Fibroblast of skin of abdomen (primary cell): ENCODE measurements at places on chromosomes 13 and 19.
A peak's percentile ranks its signal among the peaks of the same experiment; 100 is the strongest.

- no peak for DNase-seq
Measured at GRCh38 chr13:28333204-28333881, 161.6 kb downstream of the FLT1 start.

GRCh38 chr19:50459638-50460037 lies 16.7 kb upstream of the EMC10 start:
- no peak for DNase-seq

DNA sequence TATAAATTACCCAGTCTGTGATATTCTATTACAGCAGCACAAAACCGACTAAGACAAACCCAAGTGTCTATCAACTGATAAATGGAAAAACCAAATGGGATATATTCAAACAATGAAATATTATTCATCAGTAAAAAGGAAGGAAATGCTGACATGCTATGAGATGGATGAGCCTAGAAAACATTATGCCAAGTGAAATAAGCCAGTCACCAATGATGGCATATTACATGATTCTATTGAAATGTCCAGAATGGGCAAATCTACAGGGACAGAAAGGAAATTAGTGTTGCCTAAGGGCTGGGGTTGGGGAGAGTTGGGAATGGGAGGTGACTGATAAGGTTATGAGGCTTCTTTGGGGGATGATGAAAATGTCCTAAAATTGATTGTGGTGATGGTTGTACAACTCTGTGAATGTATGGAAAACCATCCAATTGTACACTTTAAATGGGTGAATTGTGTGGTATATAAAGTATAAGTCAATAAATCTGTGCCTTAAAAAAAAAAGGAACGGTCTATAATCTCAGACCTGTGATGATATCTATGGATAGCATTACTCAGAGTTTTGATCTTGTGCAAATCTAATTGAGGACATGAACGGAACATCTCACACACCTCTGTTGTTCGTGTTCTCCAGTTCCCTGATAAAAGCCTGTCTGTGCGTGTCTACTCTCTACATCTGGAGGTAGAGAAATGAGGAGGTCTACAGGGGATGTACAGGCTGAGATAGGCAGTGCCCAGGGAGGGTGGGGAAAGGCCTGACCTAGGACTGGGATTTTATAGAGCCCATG lies 49.0 kb downstream of the TNFRSF19 start:
- no peak for DNase-seq

DNA sequence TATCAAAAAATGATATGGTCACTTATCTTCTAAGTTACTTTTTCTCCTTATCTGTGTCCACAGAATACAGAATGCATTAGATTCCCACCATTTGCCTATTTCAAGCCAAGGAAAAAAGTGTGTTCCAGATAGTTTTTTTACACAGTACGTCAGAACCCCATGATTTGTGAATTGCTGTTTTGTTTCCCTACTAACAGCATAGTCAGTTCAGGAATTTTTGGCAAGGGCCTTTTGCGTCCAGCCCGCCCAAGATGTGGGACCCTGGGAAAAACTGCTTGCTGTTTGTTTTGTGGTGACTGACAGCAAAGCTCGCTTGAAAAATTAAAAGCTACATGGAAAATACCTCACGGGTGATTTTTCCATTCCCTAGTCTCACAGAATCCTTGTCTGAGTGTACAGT lies 20.4 kb upstream of the FAM216B start:
- DNase-seq: peak; percentile 20

DNA sequence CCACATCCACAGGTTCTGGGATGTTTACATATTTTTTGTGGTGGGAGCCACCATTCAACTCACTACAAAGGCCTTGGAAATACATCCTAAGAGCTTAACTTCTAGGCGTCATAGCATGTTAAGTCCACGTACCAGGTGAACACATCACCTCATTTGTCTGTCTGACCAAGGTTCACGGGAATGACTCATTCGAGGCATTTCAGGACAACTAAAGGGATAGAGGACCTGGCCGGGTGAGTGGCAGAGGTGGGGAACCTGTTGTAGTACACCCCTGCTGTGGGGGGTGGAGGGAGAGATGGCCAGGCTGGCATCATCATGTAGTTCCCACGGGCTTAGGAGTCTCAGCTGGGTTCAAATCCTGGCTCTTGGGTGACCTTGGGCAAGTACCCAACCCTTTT lies 51.5 kb downstream of the BICRA start:
- DNase-seq: no peak

DNA sequence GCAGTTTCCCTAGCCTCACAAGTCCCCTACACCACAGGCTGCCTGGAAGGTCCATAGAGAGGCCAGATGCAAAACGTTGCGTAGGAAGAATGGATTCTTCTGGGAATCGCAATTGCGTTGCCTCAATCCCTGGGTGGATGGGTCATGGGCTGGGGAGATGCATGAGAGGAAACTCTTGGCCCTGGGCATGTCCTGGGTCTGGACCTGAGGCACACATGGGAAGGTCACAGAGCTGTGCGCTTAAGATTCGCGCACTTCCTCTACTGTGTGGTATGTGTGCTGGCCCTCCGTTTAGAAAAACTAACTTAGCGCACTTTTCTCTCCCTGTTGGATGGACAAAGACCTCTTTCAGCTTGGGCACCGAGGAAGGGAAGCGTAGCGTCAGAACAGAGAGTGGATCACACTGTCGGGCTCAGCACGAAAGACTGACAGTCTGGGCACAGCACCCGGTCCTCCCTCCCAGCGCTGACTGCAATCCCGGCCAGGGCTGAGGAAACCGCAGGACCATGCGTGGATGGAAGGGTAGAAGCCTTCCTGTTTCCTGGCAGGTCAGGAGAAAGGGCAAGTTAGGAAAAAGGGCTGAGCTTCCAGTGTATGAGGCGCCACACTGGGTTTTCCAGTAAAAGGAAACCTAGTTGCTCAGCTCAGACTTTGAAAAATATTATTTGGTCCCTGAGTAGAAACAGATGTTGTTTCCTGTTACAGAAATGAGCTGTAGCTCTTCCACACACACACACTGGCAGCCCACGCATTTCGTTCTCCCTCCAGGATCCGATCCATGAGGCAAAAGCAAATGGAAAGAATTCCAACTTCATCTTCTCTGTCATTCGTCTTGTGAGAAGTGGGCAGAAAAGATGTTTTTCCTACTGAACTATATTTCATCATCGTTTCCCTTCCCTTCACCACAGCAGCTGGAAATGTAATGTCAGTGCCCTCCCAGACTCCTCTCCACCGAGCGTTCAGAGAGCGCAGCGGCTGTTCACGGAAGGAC lies 86.0 kb downstream of the ING1 start:
- peak; percentile 91 for DNase-seq

DNA sequence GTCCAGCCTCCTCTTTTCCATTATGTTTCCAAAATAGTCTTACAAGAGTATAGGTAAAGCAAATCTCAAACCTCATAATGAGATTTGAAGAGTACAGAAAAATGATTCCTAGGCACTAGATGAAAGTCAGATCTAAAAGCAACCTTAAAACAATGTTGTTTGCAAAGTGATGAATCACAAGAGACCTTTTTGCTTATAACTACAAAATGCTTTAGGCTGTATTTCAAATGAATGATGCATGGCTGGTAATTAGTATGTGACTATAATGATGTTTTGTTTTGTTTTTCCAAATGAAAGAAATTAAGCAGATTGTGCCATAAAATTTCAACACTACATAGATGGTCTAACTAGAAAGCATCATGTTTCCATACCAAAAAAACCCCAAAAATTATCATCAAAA lies 272.7 kb downstream of the DIAPH3 start:
- no peak for DNase-seq

DNA sequence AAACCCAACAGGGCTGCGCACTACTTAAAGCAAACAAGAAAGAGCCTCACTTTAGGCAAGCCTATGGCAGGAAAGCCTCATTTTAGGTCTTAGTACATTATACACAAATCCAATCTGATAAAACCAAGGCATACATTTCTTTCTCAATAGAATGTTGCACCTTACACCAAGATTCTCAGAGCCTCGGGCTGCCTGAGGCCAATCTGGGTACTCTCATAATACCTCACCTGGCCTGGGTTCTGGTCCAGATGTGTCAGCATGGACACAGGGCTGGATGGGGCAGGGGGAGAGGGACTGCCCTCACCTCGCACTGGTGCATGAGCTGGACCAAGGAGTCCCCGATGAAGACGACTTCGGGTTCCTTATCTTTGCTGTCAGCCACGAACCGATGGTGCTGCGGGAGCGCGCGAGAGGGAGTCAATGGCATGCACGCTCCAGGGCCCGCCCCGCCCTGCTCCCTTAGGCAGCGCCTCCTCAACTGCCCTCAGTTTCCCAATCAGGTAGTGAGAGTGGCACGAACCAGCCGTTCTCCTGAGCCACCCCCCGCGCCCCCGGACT lies at the start of gene PRR19:
Gene PRR19, plus strand, starts transcription at position 487 of the 558 bp plus-strand sequence. CDS start 7,453 bp downstream, outside the sequence.
- DNase-seq: no peak

DNA sequence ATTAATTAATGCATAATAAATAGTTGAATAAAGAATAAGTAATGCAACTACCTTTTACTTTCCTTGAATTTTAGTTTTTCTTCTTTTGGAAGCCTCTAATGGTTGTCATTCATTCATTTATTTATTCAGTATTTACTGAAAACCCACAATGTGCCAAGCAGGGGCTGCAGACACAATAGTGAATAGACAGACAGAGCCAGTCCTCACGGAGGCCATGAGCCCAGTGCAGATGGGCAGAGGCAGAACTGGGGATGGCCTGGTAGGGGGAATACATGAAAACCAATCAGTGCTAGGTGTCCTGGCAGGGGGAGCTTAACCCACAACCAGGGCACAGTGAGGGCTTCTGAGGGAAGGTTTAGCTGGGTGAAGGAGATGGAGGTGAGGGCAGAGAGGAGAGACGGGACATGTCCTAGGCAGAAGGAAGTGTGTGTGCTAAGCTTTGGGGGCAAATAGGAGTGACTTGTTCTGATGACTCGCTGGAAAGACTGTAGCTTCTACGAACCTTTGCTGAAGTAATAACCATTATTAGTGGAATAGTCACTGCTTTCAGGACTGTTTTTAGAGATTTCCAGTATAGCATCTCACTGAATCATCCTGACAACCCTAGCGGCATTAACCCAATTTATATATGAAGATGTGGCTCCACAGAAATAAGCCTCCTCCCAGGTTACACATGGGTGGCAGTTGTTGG lies 55.9 kb downstream of the ERCC5 start:
- DNase-seq: peak; percentile 31

GRCh38 chr13:73542446-73542845 lies 483.6 kb downstream of the KLF5 start:
- DNase-seq: no peak

DNA sequence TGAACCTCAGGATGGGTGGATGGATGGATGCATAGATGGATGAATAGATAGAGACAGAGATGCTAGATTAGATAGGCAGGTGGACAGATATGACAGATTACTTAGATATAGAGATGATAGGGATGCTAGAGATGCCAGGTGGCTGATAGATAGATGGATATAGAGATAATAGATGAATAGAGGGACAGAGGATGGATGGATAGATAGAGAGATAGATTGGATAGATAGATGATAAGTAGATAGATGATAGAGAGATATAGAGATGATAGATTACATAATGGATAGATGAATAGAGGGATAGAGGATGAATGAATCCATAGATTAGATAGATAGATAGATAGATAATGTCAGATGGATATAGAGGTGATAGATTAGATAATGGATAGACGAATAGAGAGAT lies 88.4 kb upstream of the TM9SF2 start:
- no peak for DNase-seq

- DNase-seq: no peak
Measured at GRCh38 chr19:3179739-3180293, 1.2 kb downstream of the S1PR4 start.

DNA sequence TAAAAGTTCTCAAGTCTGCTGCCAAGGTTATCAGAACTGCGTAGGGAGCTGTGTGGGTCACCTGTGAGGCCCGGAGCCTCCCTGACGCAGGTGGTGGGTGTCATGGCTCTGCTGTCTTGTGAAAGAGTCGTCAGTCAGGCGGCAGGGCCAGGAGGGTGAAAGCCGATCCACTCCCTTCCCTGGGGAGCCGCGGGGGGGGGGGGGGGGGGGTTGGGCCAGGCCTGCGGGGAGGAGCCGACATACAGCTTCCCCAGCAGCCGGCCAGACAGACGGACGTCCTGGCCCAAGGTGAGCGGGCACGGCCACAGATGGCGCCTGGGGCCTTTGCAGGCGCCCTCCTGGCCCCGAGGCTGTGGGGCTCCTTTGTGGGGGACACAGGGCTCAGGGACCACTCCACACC lies 12.4 kb downstream of the SBNO2 start:
- DNase-seq: no peak

GRCh38 chr13:45604892-45605291 lies 10.6 kb downstream of the ERICH6B start:
- no peak for DNase-seq

- DNase-seq: no peak
Measured at GRCh38 chr13:104701591-104701990, 1635.4 kb upstream of the SLC10A2 start.

- no peak for DNase-seq
Measured at GRCh38 chr19:6384381-6384780, 8.6 kb downstream of the GTF2F1 start.

DNA sequence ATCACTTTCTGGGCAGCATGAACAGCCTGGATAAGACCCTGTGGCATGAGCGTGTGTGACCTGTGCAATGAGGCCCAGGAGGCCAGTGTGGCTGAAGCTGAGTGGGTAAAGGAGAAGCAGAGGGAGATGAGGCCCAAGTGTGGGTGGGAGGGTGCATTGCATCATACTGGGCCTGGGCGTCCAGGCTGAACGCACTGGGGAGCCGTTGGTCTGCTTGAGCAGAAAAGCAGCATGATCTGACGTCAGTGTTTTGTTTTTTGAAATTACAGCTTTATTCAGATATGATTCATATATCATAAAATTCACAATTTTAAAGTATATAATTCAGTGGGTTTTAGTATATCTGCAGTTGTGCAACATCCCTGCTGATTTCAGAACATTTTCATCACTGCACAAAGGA lies 409.7 kb downstream of the HS6ST3 start:
- DNase-seq: no peak

DNA sequence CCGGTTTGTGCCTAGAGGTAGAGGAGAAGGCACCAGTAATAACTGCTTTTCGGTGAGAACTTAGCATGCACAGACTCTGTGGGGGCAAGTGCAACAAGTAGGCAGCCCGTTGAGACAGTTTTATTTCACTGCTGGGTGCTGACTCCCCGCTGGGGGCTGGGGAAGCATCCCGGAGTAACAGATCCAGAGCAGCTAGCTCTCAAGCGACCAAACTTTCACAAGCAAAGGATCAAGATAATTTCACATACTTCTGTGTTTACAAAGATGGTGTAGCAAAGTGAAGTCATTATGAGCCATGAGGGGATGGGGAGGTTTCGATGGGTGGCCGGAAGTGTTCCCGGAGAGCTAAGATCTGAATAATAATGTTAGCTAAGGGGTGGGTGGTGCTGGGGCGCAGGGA lies 2.8 kb downstream of the NACC1 start:
- DNase-seq: no peak

- peak; percentile 23 for DNase-seq
Measured at GRCh38 chr19:29873024-29873800, 61.4 kb downstream of the CCNE1 start.
